ENCODE measurements at places on chromosomes 11 and 22.
A peak's percentile ranks its signal among the peaks of the same experiment; 100 is the strongest.

GRCh38 chr22:42701694-42702093 lies 19.0 kb downstream of the A4GALT start:
- no peak for DNase-seq

GRCh38 chr22:30273711-30274436 lies 7.2 kb upstream of the OSM start:
- no peak for DNase-seq

DNA sequence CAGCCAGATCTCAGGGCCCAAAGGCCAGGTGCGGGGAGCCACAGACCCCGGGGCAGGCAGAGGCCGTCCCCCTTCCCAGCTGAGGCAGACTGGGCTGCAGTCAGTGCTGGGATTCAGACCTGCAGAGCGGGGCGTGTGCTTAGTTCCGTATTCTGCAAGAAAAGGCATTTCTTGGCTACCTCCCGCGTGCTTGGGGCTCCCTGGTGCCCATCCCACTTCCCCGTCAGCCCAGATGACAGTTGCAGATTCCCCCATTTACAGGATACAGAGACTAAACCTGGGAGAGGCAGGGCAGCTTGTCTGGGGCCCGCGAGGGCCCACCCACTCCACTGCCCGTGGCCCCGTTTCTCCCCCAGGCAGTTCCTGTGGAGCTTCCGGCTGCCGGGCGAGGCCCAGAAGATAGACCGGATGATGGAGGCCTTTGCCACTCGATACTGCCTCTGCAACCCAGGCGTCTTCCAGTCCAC lies 18.3 kb downstream of the CYTH4 start:
- no peak for DNase-seq

DNA sequence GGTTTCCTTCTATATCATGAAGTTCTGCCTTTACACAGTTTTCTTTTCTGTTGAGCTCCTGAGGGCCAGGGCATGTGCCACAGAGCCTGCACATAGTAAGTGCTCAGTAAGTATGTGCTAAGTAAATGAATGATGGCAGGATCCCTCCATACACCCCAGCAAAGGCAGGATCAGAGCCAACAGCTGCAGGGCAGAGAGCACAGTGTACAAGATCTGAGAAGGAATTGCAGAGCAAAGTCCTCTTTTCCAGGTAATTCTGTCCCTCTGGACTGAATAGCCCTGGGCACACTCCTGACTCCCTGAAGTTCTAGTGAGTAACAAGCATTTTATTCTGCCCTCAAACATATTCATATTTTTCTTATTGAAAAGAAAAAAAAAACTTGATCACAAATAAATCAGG lies 117.7 kb downstream of the GALNT18 start:
- DNase-seq, result no peak

DNA sequence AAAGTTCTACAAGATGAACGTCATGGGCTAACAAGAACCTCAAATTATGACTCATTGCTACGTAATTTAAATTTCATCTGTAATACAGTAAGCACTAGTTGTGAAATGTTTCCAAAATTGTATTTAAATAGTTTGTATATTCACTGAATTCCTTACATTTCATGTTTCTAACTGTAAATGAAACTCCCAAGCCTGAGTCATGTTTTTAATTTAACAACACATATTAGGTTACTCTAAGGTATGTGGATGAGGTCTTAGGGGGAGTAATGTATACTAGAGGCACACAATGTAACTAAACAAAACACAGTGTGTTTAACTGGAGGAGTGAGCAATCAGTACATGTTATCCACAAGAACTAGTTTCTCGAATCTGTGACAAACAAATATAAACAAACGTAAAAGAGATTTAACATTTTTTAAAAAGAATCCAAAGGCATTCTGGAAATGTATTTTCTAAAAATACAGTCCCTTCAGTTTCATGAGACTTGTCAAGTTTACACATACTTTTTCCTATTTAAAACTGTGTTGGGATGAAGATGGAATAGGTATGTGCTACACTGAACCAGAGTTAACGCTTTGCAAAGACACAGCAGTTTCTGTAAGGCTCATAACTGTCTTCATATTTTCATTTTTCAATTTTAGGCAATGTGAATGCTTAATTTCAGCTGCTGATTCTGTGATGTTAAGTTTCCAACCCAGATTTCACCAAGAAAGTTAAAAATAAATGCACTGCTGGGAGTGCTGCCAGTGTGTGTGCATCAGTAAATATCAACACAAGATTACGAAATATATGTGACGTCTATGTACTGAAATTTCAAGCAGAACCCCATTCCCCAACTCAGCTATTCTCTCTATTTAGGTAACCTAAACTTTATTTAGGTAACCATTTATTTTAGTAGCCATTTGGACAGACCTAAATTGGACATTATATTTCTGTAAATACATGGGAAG lies 52.6 kb downstream of the PITPNB start:
- no peak for DNase-seq

DNA sequence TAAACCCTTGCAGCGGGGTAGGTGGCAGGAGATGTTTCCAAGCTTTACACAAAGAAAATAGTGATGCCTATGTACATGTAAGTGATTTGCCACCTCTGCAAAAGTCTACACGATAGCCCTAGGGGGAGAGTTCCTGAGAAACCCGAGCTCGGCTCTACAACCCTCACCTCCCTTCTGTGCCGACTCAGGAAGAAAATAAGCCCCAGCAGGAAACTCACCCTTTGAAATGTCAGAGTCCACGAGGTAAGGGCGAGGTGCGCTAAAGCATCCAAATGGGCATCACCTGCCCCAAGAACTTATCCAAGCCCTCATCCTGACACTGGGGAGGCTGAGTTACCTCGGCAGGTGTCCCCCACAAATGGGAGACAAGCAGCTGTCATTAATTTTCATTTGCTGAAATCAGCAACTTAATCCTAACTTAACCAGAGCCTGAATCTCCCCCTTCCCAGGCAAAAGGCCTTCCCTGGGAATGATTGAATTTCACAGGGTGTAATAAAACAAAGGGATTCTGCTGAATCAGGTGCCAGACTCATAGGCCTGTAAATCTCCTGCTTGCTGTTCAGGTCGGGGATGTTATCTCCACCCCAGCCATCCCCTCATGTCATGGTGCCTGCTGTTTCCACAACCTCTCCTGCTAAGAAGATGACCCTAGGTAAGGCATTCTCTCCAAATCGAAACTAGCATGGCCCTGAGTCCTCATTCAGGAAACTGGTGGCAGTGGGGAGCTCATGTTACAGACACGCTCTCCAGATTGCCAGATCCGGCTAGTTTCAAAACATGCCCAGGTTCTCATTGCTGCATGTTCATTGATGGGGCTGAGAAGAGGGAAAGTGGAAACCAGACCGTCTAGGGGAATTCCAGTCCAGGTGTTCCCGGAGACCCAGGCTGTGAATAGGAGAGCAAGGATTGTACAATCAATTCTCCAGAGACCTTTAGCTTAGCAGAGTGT lies 105.3 kb upstream of the KIRREL3 start:
- no peak for DNase-seq

GRCh38 chr11:43197379-43197778 lies 114.4 kb upstream of the API5 start:
- DNase-seq, result no peak

GRCh38 chr11:2940147-2940920 lies 11.1 kb upstream of the PHLDA2 start:
- DNase-seq, result no peak

- DNase-seq, result no peak
Measured at GRCh38 chr11:32325187-32325586, 110.2 kb downstream of the WT1 start.

- DNase-seq, result no peak
Measured at GRCh38 chr11:123072332-123072761, 10.4 kb upstream of the HSPA8 start.

GRCh38 chr11:45399166-45399565 lies 113.0 kb upstream of the SYT13 start:
- DNase-seq, result no peak

DNA sequence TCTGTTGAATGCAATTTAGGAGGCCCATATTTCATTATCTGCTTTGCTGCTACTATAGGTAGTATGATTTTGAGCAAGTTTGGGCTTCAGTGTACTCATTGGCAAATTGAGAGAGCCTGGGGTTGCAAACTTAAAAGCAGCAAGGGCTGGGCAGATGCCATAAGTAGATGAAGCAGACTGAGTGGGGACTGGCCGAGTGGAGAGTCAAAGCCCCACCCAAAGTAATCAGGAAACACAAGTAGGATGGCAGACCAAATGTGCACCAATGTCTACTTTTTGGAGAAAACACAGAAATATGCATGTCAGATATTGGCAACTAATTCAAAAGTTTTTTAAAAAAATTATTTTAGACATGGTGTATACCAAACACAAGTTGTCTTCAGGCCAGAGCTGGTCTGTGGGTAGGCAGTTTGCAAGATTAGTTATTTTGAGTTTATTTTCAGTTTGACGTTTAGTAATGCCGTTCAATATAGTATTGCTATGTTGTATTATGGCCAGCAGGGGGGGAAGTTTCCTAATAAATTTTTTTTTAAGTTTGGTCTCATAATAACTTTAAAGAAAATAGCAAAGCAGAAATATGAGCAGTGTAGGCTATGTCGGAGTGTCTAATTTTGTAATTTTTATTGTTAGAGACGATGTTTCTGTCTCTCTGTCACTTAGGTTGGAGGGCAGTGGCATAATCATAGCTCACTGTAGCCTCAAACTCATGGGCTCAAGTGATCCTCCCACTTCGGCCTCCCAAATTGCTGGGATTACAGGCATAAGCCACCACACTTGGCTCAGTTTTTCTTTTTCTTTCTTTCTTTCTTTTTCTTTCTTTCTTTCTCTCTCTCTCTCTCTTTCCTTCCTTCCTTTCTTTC lies 105.1 kb downstream of the HIPK3 start:
- DNase-seq, result no peak

DNA sequence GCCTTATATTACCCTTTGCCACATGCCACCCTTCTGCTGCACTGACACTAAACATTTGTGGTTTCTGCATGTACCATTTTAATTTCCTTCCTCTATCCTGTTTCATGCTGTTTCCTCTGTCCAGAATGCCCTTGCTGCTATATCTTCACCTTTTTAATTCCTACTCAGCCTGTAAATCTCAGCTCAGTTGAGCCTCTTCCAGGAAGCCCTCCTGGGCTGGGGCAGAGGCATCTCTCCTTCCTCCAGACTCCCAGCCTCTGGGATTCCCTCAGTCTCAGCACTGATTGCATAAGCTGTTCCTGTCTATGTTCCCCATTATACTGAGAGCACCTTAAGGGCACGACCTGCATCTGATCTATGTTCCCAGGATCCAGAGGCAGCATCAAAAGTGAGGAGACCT lies 98.7 kb downstream of the RNF169 start:
- DNase-seq, result no peak

DNA sequence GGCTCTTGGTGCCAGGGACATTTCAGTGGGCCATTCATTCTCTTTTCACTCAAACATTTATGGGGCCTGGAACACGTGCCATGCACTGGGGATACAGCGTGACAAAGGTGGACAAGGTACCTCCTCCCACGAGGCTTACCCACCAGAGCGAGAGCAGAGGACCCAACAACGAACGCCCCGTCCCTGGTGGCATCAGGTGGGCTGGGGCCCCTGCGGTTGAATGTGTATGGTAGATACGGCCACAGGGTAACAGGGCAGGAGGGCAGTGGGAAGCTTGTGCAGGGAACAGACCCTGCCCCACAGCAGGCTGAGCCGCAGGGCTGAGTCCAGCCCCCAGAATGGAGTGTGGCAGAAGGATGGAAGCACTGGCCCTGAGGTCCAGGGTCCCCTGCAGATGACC lies 81.1 kb downstream of the LRRC32 start:
- DNase-seq, result no peak

- no peak for DNase-seq
Measured at GRCh38 chr11:69950621-69951020, 127.5 kb upstream of the ANO1 start.

DNA sequence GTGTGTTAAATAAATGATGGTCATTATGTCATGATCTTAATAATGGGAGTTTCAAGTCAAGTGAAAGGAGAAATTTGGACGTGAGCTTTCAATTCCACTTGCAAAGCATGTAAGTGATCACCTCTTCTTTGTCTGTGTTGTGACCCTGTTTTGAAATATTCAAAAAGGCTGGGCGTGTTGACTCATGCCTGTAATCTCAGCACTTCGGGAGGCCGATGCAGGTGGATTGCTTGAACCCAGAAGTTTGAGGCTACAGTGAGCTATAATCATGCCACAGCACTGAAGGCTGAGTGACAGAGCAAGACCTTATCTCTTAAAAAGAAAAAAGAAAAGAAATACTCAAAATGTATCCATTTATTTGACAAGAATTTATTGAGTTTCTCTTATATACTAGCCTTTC lies 32.9 kb upstream of the EED start:
- no peak for DNase-seq

DNA sequence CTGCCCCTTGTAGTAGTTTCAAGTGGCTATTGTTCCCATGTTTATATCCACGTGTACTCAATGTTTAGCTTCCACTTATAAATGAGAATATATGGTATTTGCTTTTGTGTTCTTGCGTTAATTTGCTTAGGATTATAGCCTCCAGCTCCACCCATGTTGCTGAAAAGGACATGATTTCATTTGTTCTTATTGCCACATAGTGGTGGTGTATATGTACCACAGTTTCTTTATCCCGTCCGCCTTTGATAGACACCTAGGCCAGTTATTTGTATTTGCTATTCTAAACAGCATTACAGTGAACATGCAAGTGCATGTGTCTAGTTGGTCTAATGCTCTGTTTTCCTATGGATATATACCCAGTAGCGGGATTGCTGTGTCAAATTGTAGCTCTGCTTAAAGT lies 6.8 kb downstream of the OR51B2 start:
- no peak for DNase-seq

- DNase-seq, result no peak
Measured at GRCh38 chr22:44085743-44086270, 61.7 kb downstream of the PARVB start.

DNA sequence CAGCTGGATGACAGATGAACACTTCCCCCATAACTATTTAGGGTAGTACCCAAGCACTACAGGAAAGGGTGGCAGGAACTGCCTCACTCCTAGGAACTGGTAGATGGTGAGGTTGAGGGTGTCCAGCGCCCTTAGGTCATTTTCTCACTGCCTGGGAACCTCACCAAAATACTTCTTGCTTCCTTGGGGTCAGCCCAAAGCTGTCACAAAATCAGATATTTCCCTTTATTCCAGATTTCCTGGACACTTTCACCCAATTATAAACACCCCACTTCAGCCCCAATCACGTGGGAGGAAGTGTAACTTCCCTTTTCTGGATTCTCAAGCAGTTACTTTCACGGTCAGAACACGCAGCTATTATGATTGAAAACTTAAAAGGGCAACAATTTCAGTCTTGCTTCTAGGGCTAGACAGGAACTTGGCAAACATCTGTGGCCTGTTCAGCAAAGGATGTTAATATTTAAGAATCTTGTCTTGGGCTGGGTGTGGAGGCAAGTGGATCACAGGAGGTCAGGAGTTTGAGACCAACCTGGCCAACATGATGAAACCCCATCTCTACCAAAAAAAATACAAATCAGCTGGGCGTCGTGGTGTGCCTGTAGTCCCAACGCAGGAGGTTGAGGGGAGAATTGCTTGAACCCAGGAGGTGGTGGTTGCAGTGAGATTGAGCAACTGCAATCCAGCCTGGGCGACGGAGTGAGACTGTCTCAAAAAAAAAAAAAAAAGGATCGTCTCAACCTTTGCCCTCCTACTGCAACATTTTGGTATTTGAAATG lies 4.0 kb downstream of the FTH1 start:
- DNase-seq, result no peak

- no peak for DNase-seq
Measured at GRCh38 chr22:43434928-43435311, 23.1 kb downstream of the MPPED1 start.

GRCh38 chr11:33698921-33699320 lies 1.7 kb downstream of the C11orf91 start:
- no peak for DNase-seq

GRCh38 chr22:38305471-38306448 lies 11.5 kb downstream of the CSNK1E start:
- no peak for DNase-seq

GRCh38 chr11:298406-299065 lies 790 bp downstream of the IFITM5 start:
- no peak for DNase-seq

- peak; percentile 84 for DNase-seq
Measured at GRCh38 chr11:14969901-14970323, 2.2 kb downstream of the CALCA start.
